Keratinocyte (primary cell): ENCODE measurements at places on chromosomes 6 and 20.
A peak's percentile ranks its signal among the peaks of the same experiment; 100 is the strongest.

DNA sequence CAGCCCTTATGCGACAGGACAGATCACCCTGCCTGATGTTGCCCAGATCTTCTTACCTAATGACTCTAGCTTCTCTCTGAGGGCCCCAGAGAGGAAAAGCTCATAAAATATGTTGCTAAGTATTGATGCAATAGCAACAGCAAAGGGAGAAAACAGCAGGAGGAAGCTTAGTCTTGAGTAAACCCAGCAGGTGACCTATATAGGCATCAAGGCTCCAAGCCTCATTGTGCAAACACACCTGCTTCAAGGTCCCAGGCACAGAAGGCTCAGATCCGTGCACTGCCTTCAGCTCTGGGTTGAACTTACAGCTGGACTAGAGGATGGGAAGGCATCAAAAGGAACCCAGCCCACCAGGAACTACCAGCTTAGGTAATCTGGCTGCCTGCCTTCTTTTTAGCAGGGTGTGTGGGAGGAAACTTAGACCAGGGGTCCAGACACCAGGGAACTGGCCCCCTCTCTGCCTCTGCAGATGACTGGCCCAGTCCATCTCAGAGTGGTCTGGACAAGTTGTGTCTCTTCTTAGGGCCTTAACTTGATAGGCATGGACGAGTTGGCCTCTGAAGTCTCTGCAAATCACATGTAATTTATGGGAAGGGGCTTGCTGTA, 34.4 kb downstream of the TGM3 start:
- no peak for DNase-seq

- DNase-seq, result peak; percentile 7
These were observed 275.0 kb downstream of the KHDC1L start for GRCh38 chr6:72950114-72950860.

DNA sequence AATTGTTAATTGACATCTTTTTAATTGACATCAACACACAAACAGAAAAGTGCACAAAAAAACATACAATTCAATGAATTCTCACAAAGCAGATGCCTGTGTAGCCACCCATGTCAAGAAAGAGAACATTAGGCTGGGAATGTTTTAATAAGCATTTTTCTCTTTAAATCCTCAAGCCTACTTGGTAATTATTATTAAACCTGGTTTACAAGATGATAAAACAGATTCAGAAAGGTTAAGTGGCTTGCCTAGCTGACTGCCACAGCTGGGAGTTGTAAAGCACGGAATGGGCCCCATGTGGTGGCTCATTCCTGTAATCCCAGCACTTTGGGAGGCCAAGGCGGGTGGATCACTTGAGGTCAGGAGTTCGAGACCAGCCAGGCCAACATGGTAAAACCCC, 90.0 kb upstream of the AKAP12 start:
- DNase-seq, result no peak

DNA sequence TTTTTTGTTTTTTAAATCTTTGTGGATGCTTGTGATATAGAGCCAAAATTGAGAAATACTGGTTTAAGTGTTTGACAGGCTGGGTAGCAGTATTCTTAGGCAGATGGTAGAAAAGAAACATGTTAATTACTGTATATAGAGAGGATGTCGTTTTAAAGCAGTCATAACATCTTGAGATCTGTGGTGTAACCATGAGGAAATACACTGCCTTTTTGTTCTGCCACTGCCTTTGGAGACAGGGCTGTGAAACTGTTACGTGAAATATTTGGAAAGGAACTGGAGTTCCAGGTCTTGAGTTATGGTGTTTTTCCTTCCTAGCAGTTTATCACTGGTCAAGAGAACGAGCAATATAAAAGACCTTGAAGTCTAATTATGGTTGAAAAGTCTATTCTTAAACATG, 19.5 kb downstream of the STXBP5 start:
- DNase-seq, result no peak

DNA sequence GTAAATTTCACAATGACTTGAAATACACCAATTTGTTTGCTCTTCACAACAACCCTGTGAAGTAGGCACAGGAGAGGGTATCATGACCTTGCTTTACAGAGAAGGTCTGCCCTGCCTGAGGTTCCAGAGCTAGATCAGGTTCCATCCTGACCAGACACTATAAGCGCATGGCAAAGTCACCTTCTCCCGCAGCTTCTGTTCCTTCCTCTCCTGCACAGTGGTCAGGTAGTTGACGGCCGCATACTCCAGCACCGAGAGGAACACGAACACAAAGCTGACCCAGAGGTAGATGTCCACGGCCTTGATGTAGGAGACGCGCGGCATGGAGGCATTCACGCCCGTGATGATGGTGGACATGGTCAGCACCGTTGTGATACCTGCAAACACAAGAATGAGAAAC, 34.3 kb downstream of the PM20D2 start:
- no peak for DNase-seq

- DNase-seq, result no peak
These were observed 105.2 kb upstream of the MAN1A1 start for GRCh38 chr6:119454714-119455113.

GRCh38 chr6:47034421-47034820, 7.7 kb downstream of the ADGRF1 start:
- DNase-seq, result no peak

GRCh38 chr20:32354592-32355416, 3.3 kb upstream of the ASXL1 start:
- no peak for DNase-seq

DNA sequence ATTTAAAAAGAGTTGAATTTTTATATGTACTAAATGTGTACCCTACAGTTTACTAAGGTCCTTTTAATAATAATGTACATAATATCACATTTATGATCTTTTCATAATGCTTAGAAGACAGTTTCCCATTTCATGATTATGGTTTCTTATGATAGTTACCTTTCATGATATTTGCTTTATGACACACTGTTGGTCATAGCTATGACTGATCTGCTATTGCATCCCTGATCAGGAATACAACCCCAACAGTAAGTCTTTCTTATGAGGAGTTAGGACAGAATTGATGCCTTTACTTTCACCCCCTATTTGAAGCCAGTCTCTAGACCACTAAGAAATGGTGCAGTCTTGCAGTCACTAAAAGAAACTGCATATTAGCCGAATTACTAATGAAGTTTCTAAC, 31.0 kb downstream of the LCA5 start:
- no peak for DNase-seq

- DNase-seq, result no peak
These were observed 11.5 kb downstream of the PRDM1 start for GRCh38 chr6:106097411-106098231.

GRCh38 chr6:1504465-1504864, 105.2 kb upstream of the FOXC1 start:
- DNase-seq, result no peak

DNA sequence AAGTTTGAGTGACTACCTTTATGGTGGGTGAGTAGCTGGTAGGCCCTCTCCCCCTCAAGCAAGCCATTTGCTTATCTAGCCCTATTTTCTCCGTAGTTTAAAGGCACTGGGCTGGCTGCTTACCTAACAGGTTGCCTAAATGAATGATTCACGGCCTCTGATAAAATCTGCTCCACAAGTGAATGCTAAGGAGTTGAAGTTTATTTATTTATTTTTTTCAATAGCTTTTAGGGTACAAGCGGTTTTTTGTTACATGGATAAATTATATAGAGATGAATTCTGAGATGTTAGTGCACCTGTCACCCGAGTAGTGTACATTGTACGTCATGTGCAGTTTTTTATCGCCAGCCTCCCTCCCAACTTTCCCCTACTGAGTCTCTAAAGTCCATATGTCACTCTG, 8.3 kb upstream of the CDH26 start:
- no peak for DNase-seq

GRCh38 chr6:157644043-157644810, 178.8 kb upstream of the SNX9 start:
- no peak for DNase-seq

DNA sequence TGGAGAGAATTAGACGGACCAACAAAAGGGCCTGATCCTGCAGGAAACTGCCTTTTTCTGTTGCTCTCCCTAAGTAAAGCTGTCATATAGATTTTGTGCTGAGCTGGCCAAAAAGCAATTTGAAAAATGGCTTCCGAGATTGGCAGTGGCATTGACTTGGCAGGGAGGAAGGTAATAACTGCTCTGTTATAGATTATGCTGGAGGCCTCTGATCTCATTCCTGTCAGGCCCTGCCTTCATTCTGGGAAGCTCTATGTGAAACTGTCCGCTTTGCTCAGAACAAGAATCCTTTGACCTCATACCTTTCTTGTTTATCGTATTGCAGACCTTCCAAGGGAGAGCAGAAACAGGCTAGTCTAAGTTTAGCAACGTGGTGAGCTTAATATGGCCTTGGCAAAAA, 234.4 kb downstream of the PHACTR1 start:
- DNase-seq, result no peak

- no peak for DNase-seq
These were observed 273.9 kb upstream of the RNF217 start for GRCh38 chr6:124688369-124688768.

DNA sequence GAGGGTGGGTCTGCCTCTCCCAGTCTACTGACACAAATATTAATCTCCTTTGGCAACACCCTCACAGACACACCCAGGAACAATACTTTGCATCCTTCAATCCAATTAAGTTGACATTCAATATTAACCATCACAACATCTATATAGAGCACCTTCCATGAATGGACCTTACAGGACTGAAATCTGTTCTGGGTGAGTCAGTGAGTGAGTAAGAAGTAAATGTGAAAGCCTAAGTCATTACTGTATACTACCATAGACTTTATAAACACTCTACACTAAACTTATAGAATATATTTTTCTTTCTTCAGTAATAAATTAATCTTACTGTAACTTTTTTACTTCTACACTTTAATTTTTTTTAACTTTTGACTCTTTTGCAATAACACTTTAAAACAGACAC, 993.8 kb upstream of the MAP3K7 start:
- DNase-seq, result no peak

DNA sequence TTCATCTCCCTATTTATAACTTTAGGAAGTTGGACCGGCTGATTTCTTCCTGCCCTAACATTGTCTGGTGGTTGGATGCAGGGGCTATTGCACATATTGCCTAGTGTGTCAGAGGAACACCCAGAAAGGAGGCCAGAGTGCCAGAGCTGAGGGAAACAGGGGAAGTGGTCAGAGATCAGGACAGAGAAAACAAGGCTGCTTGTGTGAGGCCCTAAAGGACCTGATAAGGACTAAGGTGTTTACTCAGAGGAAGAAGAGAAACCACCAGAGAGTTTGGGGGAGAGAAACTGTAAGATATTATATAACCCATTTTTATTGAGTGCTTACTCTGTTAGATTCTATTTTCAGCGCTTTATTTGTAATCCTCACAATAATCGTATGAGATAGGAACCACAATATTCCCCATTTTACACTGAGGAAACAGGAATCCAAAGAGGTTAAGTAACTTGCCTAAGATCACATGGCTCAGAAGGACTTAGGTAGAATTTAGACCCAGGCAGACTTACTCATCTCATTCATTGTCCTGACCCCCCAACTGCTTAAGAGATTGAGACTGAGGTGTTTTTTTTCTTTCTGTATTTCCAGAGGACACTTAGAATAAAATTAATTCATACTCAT, 54.0 kb upstream of the REV3L start:
- no peak for DNase-seq

- no peak for DNase-seq
These were observed 56.5 kb upstream of the CCN2 start for GRCh38 chr6:132007474-132008190.

DNA sequence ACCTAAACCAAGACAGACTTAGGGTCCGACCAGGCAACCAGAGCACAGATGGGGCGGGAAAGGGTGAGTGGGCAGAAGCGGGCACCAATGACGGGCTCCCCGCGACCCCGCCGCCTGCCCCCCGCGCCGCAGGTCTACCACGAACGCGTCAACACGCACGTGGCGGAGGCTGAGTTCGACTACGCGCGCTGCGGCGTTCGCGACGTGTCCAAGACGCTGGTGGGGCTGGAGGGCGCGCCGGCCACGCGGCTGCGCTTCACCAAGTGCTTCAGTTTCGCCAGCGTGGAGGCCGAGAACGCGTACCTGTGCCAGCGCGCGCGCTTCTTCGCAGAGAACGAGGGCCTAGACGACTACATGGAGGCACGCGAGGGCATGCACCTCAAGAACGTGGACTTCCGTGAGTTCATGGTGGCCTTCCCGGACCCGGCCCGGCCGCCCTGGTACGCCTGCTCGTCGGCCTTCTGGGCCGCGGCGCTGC, 5.1 kb downstream of the TMEM151B start:
- no peak for DNase-seq

GRCh38 chr6:12081771-12082170, 69.7 kb downstream of the HIVEP1 start:
- no peak for DNase-seq

GRCh38 chr20:401682-402495, 6.2 kb upstream of the RBCK1 start:
- DNase-seq, result peak; percentile 87

DNA sequence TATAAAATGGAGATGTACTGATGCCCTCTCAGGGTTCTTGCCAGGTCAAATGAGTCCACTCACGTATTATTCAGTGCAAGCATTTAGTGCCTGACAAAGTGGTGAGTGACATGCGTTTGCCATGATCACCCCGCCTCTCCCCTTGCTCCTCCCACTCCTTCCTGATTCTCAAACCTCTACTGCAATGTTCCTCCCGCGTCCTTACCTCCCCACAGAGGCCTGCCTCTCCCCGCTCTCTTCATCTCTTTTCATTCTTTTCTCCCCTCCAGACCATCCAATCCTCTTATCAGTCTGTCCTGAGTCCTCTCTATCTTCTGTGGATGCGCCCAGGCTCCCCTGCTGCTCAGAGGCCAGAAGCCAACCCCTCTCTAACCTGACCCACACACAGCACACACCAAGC, 40.7 kb downstream of the KCNK5 start:
- no peak for DNase-seq

GRCh38 chr6:169859401-169859977, 108.1 kb downstream of the ERMARD start:
- DNase-seq, result no peak

GRCh38 chr20:44032583-44033331, 118.1 kb downstream of the TOX2 start:
- no peak for DNase-seq
